ENCODE measurements at places on chromosomes 1 and 21.
A peak's percentile ranks its signal among the peaks of the same experiment; 100 is the strongest.

GRCh38 chr21:36709868-36710728 is 11.2 kb downstream of the SIM2 start:
- no peak for DNase-seq

- DNase-seq, result peak; percentile 19
Observed at GRCh38 chr1:235013512-235013911, 115.1 kb downstream of the TOMM20 start.

- no peak for DNase-seq
Observed at GRCh38 chr21:15255261-15255660, 190.5 kb upstream of the NRIP1 start.

DNA sequence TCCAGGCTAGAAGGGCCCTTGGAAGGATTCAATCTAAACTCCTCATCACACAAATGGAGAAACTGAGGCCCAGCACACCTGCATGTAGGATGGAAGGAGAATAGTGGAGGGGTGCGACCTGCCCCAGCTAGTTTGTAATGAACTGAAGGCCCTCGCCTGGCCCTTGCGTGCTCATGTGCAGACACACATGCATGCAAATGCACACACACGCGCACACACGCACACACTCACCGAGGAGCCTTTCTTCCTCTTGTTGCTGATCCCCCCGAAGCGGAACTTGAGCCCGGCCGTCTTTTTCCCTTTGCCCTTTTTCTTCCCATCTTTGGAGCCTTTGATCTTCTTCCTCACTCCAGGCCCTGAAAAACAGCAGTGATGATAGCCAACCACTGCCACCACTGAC is 27.9 kb downstream of the CHD5 start:
- no peak for DNase-seq

DNA sequence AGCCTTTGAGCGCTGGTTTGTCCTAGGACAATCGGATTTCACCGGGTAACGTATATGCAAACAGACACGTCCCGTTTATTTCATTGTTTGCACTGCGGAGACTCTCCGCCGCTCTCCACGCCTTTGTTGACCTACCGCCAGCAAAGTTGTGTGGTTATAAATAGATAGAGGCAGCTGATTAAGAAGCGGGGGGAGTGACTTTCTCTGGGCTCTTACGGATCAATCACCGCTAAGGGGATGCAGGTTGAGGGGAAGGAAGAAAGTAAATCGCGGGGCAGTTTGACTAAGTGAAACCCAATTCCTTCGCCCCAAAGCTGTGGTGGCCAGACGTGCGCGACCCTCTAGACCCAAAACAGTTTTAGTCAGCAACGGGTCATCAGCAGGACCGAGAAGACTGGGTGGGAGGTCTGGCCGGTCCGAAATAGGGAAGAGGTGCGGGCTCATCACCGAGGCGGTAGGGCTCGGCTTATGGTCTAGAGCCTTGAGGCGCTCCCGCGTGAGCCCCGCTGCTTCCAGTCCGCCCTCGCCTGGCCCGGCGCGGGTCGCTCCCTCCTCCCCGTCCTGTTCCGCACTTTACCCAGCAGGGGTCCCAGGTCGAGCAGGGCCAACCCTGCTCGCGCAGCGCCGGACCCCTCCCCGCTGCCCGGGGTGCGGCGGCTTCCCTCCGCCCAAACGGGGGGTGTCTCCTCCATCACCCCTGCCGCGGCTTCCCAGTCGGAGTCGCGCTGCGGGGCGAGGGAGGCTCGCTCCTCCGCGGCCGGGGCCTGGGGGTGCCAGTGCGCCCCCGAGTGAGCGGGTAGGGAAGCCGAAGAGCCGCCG is 120.8 kb upstream of the RRP15 start:
- no peak for DNase-seq

DNA sequence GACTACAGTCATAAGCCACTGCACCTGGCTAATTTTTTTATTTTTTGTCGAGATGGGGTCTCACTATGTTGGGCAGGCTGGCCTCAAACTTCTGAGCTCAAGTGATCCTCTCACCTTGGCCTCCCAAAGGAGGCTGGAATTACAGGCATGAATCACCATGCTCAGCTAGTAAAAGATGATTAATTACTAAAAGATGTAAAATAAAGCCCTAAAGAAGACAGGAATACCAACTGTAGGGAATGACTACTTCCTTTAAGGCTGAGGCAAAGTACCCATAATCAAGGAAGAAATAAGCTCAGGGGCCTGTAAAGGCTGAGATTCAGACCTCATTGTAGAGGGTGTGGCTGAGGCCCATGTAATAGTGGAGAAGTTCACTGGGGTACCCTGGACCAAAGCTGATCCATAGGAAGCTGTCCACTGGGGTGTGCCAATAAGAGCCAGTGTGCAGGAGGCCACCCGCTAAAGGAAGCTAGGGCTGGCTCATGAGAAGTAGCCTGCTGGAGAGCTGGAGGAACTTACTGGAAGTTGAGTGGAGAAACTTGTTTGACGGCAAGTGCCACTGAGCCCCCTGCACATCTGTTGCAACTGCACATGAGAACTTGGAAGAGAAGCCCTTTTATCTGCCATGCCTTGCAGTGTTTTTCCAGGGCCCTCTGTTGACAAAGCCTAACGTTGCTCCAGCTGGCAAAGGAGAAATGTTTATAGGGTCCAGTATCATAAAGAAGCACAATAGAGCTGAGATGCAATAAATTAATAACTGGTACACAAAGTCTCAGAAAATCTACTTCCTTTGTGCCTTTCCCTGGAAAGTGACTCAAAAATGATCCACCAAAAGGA is 17.8 kb upstream of the SERTAD4 start:
- DNase-seq, result no peak

- DNase-seq, result no peak
Observed at GRCh38 chr1:207051191-207051943, at the start of gene YOD1. YOD1 (minus strand) TSS chr1:207051208; CDS start chr1:207051030, 178 bp downstream.

- DNase-seq, result no peak
Observed at GRCh38 chr21:42520628-42521253, 7.1 kb downstream of the SLC37A1 start.

- DNase-seq, result no peak
Observed at GRCh38 chr1:43802356-43802980, 95.1 kb downstream of the ST3GAL3 start.

GRCh38 chr1:94962409-94963265 is 35.7 kb upstream of the CNN3 start:
- no peak for DNase-seq

DNA sequence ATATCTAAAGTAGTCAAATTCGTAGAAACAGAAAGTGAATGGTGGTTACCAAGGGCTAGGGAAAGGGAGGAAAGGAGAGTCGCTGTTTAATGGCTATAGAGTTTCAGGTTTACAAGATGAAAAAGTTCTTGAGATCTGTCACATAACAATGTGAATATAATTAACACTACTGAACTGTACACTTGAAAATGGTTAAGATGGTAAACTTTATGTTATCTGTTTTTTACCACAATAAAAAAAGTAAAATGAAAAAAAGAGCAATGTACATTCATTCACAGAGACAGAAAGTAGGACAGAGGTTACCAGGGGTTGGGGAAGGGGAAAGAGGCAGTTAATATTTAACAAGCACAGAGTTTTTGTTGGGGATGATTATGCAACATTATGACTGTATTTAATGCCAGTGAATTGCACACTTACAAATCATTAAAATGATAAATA is 53.3 kb upstream of the SEC16B start:
- DNase-seq, result no peak

- DNase-seq, result no peak
Observed at GRCh38 chr1:104387716-104388508, 638.2 kb downstream of the AMY1C start.

DNA sequence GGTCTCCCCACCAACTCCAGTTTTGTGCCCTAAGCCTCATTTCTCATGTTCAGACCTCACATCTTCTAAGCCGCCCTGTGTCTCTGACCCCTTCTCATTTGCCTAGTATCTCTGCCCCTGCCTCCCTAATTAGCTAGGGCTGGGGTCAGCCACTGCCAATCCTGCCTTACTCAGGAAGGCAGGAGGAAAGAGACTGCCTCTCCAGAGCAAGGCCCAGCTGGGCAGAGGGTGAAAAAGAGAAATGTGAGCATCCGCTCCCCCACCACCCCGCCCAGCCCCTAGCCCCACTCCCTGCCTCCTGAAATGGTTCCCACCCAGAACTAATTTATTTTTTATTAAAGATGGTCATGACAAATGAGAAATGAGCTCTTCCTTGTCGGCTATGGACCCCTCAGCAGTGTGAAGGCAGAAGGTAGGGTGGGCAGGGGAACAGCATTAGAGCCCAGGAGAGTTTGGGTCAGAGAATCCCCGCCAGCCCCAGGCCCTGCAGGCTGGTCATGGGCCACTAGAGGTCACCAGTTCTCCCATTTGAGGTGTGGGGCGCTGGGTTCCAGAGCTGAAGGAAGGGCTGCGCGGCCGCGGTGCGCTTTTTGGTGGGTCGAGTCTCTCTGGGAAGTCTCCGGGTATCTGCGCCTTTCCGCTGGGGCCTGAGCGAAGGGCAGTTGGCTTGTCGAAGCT is 11.5 kb downstream of the ADAMTSL4 start:
- peak; percentile 79 for DNase-seq

GRCh38 chr1:53502641-53503432 is 43.6 kb downstream of the DMRTB1 start:
- no peak for DNase-seq

DNA sequence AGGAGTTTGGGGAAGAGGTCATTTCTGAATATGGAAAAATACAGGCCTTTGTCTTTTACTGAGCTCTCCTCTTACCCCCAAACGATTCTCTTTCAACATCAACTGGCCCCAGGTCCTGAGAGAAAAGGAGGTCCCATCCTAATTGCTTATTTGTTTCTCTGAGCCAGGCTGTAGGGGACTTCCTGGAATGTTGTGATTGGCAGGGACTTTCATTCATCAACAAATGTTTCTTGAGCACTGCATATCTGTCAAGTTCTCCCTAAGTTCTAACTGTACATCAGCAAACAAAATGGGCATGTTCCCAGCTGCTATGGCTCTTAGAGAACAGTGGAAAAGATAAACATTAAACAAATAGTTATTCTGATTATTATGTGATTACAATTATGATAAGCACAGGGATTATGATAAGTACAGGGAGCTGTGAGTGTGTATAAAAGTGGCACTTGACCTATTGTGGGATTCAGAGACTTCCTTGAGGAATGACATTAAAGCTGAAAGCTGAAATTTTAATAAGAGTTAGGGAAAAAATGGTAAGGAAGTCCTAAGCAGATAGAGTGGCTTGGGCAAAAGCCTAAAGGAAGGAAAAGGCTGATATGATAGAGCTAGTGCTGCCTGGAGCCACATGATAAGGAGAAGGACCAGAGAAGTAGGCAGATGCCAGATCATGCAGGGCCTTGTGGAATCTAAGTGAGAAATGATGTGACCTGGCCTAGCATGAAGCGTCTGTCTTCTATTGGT is 11.6 kb downstream of the GPX7 start:
- DNase-seq, result no peak

DNA sequence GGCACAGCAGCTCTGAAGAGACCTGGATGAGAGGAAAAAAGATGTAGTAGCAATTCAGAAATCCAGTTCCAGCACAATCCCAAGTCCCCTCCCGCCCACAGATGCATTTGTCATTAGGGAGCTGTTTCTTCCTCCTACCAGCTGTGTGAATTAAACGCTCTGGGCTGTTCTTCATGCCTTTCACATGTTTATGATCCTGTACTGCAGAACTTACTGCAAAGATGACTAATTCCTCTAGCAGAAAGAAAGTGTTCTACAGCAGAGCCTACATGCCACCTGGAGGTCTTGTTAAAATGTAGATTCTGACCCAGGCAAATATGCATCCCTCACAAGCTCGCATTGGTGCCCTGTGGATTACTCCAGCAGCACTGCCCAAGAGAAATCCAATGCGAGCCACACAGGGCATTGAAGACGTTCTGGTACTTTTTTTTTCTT is 6.5 kb downstream of the ENO1 start:
- DNase-seq, result no peak

- DNase-seq, result no peak
Observed at GRCh38 chr1:55612988-55613387, 397.8 kb upstream of the USP24 start.

GRCh38 chr1:112714313-112715263 is 544 bp downstream of the PPM1J start:
- peak; percentile 45 for DNase-seq

- no peak for DNase-seq
Observed at GRCh38 chr1:98884864-98885263, 119.8 kb downstream of the PLPPR5 start.

- DNase-seq, result peak; percentile 47
Observed at GRCh38 chr1:43227143-43227764, 42.5 kb upstream of the TMEM125 start.

DNA sequence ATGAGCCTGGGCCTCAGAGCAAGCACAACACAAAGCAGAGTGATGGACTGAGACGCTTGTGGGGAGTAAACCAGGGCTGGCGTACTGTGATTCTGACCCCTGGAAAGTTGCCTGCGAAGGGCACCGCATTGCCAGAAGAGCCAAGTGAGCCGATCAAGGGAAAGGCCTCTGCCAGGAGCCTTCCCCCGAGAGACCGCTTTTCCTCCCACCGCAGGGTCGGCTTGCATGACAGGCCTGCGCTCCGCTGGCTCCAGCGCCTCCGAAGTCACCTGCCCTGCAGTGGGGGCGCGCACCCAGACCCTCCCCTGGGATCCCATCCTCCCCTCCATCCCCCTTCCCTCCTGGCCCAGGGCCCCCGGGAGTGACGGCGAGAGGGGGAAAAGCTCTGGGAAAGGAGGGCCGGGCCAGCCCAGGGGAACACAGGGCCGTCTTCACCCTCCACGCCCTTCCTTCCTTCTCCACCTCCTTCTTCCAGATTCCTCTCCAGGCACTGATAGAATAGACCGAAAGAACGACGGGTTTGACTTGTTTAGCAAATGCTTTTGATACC is 165.0 kb downstream of the TRIM33 start:
- DNase-seq, result peak; percentile 54

DNA sequence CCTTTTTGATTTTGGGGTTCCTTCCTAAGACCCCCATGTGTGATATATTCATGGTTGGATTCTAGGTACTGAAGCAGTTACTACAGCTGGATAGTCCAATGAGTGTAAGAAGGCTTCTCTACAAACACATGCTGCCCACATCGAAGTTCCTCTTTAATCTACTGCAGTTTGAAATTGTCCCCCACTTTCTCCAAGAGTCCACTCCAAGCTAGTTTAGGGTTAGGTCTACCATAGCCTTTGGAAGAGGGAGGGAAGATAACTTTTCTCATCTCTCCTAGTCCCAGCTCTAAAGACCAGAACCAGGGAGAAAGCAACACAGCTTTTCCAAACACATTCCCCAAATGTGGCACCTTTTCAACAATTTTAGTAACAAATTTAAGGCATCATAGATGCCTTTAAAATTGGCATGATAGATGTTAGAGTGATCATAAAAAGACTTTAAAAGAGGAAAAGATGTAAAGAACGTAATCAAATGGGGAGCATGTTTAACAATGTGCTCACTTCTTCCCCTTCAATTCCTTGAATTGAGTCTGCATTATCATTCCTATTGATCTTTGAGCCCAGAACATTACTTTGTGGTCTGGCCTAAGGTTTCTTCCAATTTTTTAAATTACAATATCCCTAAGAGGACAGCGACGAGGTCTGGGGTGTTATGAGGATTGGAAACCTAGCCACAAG is 1.0 kb upstream of the EXO1 start:
- DNase-seq, result no peak

Data from C1 segment of cervical spinal cord (tissue), 14 donors.